ENCODE measurements at places on chromosomes 7 and 10.

DNA sequence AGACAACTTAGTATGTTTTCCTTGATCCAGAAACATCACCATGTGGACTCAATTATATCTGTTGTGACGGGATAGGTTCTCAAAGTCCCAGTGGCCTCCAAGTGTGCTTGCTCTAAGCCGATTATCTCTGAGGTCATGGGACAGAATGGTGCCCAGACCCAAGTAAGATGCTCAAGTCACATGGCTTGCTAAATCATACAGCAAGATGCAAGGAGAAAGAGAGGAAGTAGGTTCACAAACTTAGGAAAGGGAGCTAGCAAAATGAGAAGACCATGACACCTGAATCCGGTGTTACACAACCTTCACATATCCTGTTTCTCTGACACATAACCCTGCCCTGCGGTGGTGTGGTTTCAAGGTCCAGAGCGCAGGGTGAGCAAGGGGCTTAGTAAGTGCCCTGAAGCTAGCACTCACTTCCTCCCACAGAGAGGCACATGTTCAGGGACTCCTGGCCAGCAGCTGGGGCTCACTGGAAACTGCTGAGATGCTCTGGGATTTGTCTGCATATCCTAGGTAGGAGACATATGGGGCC is 590.9 kb upstream of the ANKRD30A start:
- no peak for DNase-seq

GRCh38 chr7:3616306-3616705 is 315.3 kb downstream of the SDK1 start:
- no peak for DNase-seq

DNA sequence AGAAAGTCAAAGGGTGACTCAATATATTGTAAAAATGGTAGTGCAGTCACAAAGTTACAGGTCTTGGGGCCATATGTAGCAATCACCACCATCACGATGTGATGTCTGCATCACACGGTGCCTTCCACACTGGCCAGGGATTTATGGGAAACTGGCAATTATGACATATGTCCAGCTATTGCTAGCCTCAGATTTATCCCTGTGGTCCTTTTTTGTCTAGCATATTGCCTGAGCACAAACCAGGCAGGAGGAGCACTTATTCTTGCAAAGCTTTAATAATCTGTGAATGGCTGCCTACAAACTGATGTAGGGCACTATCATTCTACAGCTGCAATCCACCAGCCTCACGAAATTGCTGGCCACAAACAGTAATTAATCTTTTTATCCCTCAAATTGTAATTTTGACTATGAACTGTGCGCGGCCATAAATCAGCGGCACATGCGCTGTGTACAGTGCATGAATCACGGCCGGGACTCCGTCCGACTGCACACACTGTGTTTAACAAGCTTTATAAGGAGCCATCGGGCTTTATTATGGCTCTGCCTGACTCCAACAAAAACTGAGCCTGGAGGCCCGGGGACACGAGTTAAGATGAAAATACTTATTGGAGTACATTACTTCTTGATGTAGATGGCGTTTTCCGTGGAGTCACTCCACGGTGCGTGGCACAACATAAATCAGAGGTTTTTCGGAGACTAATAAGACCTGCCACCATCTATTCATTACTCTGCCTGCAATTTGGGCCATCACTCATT is 115.2 kb downstream of the EBF3 start:
- no peak for DNase-seq

- DNase-seq = no peak
Observed at GRCh38 chr7:151110236-151110940, 24.1 kb downstream of the AGAP3 start.

DNA sequence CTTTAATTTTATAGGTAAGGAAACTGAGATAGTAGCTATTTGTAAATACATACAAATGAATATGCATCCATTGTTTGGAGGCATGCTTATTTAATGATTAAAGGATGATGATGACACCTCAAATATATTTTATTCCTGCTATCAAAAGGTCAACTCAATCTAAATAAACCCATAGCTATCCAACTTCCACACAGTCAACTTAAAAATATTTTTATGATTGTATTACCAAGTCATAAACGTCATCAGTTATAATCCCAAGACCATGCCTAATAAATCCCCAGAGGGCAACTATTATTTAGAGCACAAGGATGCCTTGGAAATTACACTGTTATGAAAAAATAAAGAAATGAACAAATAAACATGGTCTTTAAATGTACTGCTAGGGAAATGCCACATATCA is 102.1 kb downstream of the MPP7 start:
- DNase-seq = no peak

DNA sequence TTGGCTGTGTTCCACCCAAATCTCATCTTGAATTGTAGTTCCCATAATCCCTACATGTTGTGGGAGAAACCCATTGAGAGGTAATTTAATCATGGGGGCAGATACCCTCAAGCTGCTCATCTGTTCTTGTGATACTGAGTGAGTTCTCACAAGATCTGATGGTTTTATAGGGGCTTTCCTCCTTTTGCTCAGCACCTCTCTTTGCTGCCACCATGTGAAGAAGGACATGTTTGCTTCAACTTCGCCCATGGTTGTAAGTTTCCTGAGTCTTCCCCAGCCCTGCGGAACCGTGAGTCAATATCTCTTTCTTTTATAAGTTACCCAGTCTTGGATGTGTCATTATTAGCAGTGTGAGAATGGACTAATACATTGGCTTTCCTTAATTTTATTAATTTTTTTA is 527.8 kb downstream of the MDFIC start:
- DNase-seq = no peak

- no peak for DNase-seq
Observed at GRCh38 chr7:2650451-2650850, 18.7 kb downstream of the TTYH3 start.

Data from stimulated activated CD8-positive, alpha-beta memory T cell treated with anti-CD3 and anti-CD28 coated beads, Interleukin-2, amount 100 ng/mL, for 1 hour (primary cell).